Left lung (tissue), 14 donors: ENCODE measurements at places on chromosomes 7 and 10. TPM values are rescaled to one million over a fixed set of nuclear protein-coding genes. Genes with fewer than 3 reads are reported as not detected.

GRCh38 chr7:85664341-85664740, 477.5 kb upstream of the SEMA3D start:
- no peak for DNase-seq

DNA sequence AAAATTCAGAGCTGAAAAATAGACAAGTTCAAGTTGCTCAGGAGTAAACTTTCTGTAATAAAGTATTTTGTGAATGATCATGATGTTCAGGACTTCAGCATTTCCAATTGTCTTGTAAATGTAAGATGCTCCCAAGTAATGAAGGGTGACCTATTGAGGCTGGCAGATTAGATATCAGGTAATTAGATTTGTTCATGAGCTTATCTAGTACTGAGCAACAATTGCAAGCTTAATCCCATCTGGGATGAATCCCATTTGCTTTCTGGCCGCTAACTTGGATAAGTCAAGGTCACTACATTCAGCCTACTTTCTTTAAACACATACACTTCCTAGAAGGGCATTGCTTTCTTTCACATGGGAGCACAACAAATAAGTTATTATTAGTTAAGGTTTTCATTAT, 82.4 kb upstream of the ITGB1 start:
- DNase-seq, result no peak

DNA sequence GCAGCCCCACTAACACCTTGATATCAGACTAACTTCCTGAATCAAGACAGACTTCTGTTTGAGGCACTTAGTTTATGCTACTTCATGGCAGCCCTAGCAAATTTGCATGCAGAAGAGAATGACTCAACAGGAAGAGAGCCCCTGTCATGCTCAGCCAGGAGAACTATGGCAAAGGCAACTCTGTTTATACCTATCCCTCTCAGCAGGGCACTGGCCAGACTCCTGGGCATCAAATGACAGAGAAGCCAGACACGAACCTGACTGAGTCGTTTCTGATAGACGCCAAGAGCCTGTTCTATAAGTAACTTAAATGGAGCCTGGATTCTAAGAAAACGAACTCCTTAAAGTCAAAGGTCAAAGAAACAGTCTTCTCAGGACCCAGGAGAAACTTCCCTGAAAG, 50.9 kb upstream of the UNC5B start:
- DNase-seq, result no peak

DNA sequence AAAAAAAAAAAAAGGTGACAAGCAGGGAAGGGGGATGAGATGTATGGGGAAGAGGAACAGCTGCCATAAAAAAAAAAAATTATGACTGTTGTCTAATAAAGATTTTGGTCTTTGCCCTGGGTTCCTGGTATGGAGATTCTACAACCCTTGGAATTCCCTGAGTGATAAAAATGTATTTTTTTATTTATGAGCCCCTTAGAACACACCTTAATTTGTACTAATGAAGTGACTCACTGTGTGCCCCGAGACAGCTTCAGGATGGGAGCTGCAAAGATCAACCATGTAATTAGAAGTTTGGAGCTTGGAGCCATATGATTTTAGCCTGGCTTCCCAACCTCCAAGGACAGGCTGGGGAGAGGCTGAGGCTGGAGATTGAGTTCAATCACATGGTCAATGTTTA, 69.7 kb downstream of the NHLRC2 start:
- DNase-seq, result no peak

- no peak for DNase-seq
Measured at GRCh38 chr7:22386206-22386858, 29.4 kb upstream of the RAPGEF5 start.

DNA sequence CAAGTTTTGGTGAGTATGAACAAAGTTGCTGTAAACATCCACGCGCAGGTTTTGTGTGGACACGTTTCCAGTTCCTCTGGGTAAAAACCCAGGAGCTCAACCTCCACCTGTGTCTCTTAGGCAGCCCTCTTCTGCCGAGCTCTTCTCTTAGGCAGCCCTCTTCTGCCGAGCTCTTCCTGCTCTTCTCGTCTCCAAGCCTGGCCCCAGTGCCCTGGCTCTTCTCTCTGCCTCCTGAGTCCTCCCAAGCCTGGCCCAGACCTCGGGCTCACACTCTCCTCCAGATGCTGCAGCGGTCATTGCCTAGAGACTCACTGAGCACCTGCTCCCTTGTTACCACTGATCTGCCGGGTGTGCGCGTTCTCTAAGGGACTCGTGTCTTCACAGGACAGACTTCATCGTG, 38.7 kb upstream of the BNIP3 start:
- DNase-seq, result no peak

DNA sequence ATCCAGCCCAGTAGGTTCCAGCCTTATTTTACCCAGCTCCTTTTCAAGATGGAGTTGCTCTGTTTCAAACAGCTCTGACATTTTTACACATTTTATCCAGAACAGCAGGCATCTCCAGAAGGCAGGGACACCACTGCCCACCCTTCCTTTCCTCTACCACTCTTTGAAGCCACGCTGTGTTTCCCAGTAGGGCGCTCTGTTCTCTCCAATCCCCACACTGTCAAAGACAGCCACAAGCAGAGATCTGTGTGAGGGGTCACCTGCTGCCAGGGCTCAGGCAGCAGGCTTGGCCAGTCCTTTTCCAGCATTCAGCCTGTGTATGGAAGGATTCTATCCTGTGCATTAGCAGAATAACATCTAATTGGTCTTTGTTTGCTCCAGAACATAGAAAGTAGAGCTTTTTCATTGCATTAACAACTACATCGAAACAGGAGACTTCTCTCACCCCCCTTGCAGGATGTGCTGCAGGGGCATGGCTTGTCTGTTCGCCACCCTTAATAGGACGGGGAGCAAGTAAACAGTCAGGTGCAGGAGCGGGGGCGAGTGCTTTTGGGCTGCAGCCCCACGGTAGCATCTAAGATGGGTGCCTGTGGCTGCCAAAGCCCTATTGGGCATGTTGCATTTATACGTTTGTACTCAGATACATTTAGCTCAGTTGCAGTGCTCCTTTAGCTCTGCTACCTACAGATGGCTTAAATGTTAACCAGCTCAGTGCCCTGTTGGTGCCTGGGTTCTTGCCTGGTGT, 326.1 kb downstream of the GALNT17 start:
- DNase-seq, result no peak

DNA sequence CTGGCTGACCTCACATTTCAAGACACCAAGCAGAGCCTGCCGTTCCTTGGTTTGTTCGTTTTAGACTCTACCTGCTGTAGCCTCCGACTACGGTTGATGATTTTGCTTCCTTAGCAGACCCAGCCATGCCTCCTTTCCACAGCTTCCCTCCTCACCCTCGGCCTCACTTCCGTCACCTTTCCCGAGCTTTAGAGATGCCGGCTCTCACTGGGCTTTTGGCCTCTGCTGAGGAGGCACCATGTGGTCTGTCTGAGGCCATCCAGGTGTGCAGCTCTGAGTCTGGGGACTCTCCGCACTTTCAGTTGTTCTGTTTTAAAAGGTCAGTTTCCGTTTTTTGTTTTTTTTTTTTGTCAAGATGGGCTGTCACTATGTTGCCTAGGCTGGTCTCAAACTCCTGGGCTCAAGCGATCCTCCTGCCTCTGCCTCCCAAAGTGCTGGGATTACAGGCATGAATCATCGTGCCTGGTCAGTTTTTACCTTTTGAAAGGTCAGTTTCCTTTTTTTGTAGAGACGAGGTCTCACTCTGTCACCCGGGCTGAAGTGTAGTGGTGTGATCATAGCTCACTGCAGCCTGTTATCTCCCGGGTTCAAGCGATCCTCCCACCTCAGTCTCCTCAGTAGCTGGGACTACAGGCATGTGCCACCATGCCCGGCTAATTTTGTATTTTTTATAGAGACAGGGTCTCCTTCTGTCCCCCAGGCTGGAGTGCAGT, 11.7 kb downstream of the ORAI2 start:
- DNase-seq, result no peak

DNA sequence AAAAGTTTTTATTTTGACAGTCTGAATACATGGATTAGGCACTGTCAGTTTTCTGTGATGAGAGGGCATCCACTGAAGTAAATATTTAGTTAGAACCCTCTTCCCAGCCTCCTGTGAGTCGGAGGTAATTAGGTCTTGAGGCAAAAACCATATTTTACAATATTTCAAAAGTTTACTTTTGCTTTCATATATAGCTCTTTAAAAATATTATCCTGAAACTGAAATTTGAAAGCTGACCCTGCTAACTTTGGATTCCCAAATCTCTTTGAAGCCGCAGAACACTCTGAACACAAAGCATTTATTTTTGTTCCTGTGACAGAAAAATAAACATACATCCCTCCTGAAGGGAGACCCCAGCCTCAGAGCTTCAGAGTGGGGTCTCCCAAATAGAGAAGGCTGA, 317.4 kb downstream of the KIF20B start:
- DNase-seq, result no peak

Gene RBP3
- total RNA-seq, result not detected

Gene LIPJ
- total RNA-seq, result not detected

Gene LIPN
- 1.2 TPM for total RNA-seq

Gene ZNF503
- total RNA-seq, result 34.2 TPM

Gene OPALIN
- total RNA-seq, result not detected

Gene PRSS58
- total RNA-seq, result not detected
